ENCODE measurements at places on chromosomes 3 and 15. TPM values are rescaled to one million over a fixed set of nuclear protein-coding genes. Genes with fewer than 3 reads are reported as not detected.

GRCh38 chr15:97968380-97968779, 7.9 kb downstream of the ARRDC4 start:
- no peak for DNase-seq
- H3K4me1 ChIP-seq: no peaks in the 10 kb centered on the region
- no peaks in the 10 kb centered on the region for H3K27me3 ChIP-seq
- no peak overlapping the region for H3K4me3 ChIP-seq
- peaks cover 67% of the 10 kb centered on the region for H3K36me3 ChIP-seq

The KCNAB1 gene
- 3.2 TPM for total RNA-seq

DNA sequence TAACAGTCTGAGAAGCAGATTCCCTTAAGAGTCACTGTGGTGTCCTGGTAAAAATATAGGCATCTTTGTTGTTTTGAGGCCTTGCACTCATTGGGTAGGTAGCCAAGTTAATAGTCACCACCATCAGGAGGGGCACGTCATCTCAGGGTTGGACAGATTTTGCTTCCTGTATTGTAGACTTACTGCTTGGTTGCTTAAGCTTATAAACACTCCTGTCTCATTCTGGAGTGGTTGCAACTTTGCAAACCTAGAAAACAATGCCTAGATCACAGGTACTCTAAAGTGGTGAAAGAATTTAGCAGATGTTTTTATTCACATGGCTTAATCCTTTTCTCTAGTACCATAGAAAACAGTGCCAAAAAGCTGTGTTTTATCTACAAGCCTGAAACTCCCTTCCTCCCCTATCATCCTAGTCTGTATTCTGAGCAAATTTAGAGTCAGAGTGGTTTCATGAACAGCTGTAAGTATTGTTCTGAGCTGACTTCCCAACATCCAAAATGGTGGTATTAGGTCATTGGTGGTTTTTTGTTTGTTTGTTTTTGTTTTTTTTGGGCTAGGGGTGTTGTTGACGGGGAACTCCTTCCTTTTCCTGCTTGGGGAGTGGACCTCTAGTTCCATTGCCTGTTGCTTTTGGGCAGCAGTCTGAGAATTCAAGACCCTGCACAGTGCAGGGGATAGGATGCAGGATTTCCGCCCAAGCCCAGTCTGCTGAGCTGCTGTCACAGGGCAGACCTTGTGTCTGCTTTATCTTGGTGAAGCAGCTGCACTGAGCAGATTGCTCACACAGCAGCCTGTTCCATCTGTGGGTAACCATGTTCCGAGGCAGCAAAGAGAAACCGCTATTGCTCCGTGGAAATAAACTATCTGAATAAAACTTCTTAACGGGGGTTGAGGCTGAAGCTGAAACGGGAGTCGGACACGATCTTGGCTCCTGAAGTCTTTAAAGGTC, 202.0 kb downstream of the AKAP13 start:
- DNase-seq: peak; percentile 60
- H3K27ac ChIP-seq: peak overlapping the region; percentile 91
- peak overlapping the region; percentile 56 for H3K4me3 ChIP-seq
- H3K36me3 ChIP-seq: peaks cover 41% of the 10 kb centered on the region
- no peaks in the 10 kb centered on the region for H3K27me3 ChIP-seq
- peaks cover 84% of the 10 kb centered on the region for H3K4me1 ChIP-seq

- H3K36me3 ChIP-seq: no peaks in the 10 kb centered on the region
- no peak overlapping the region for H3K27ac ChIP-seq
- no peaks in the 10 kb centered on the region for H3K4me1 ChIP-seq
- no peak overlapping the region for H3K4me3 ChIP-seq
Observed at GRCh38 chr3:127637971-127638370, 9.0 kb downstream of the PODXL2 start.

The PPM1L gene
- total RNA-seq: 13.5 TPM

DNA sequence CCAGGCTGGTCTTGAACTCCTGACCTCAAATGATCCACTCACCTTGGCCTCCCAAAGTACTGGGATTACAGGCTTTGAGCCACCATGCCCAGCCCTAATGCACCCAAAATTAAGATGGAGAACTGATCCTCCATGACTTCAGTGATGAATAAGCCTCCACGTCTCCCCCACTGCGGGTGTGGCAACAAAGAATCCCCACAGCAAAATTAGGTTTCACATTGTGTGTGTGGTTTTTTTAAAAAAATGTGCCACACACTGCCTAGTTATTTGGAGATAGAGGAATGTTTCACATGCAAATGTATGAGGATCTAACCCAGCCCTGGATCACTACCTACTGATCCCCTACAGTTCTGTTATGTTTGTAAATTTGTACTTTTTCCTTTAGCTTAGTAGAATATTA, 17.3 kb downstream of the HDAC11 start:
- H3K4me3 ChIP-seq: no peak overlapping the region
- peaks cover 6% of the 10 kb centered on the region for H3K4me1 ChIP-seq
- no peak for DNase-seq
- no peaks in the 10 kb centered on the region for H3K27me3 ChIP-seq
- no peak overlapping the region for H3K27ac ChIP-seq
- no peaks in the 10 kb centered on the region for H3K36me3 ChIP-seq

The AHSG gene
- not detected for total RNA-seq

GRCh38 chr15:52233405-52233804, 42.2 kb upstream of the GNB5 start:
- no peak overlapping the region for H3K27ac ChIP-seq
- H3K4me3 ChIP-seq: no peak overlapping the region
- no peaks in the 10 kb centered on the region for H3K4me1 ChIP-seq
- DNase-seq: no peak

DNA sequence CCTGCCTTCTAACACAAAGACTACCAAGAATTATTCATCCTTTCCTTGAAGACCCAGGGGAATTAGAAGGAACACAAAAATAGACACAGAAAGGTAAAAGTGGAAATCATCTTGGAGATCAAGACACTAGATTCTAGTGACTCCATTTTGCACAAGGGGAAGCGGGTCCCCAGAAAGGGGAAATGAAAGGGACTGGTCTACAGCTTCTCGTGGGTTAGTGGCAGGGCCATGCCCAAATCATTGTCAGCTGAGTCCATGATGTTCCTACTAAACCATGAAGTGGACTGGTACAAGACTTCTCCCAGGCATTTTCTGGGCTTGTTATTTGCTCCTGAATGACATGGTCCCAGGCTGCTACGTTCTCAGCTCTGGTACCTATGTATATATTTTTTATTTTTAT, 230.7 kb upstream of the TPRG1 start:
- no peak for DNase-seq
- peaks cover 28% of the 10 kb centered on the region for H3K4me1 ChIP-seq
- no peaks in the 10 kb centered on the region for H3K36me3 ChIP-seq
- H3K4me3 ChIP-seq: no peak overlapping the region
- H3K27ac ChIP-seq: peak overlapping the region; percentile 59

The GNAT1 gene
- not detected for total RNA-seq

The LRRIQ4 gene
- 0.29 TPM for total RNA-seq

DNA sequence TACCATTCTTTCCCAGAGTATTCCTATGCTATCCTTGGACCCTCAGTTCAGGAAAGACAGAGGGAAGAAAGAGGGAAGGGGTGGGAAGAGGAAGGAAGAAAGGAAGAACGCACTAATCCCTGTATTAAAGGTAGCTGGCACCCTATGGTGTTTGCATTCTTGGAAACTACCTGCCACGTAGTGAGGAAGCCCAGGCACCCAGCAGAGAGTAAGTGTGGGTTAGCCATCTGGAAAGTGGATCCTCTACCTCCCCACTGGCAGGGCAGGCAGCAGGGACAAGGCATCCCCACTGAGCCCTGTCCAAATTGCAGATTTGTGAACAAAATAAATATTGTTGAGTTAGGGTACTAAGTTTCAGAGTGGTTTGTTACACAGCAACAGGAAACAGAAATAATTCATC, 8.8 kb downstream of the RBP1 start:
- no peak overlapping the region for H3K27ac ChIP-seq
- H3K4me1 ChIP-seq: peaks cover 21% of the 10 kb centered on the region
- no peak for DNase-seq
- H3K4me3 ChIP-seq: no peak overlapping the region
- H3K36me3 ChIP-seq: no peaks in the 10 kb centered on the region

Data from upper lobe of right lung (tissue), 1 donor.